HFFc6 (cell line): ENCODE measurements at places on chromosomes 3 and 15. TPM values are rescaled to one million over a fixed set of nuclear protein-coding genes. Genes with fewer than 3 reads are reported as not detected.

Gene CCDC13
- 0.32 to 0.47 TPM (median 0.39 TPM) in 3 replicates for total RNA-seq

Gene CCDC33
- total RNA-seq = not detected in 3 replicates

Gene GADL1
- total RNA-seq = not detected in 3 replicates

Gene GABRB3
- total RNA-seq = 0.71 to 6.8 TPM (median 4.4 TPM) in 3 replicates

Gene ANKRD34C
- not detected in 3 replicates for total RNA-seq

Gene GOLGA8T
- total RNA-seq = not detected in 2 replicates

Gene BCHE
- not detected in 2 replicates for total RNA-seq

Gene ACY1
- 39.8 to 46.1 TPM (median 40.0 TPM) in 3 replicates for total RNA-seq

Gene TRMT10C
- 22.1 to 27.5 TPM (median 25.4 TPM) in 3 replicates for total RNA-seq

Gene STIMATE
- total RNA-seq = 16.2 to 25.6 TPM (median 19.4 TPM) in 3 replicates

Gene SMCO1
- total RNA-seq = not detected in 3 replicates

DNA sequence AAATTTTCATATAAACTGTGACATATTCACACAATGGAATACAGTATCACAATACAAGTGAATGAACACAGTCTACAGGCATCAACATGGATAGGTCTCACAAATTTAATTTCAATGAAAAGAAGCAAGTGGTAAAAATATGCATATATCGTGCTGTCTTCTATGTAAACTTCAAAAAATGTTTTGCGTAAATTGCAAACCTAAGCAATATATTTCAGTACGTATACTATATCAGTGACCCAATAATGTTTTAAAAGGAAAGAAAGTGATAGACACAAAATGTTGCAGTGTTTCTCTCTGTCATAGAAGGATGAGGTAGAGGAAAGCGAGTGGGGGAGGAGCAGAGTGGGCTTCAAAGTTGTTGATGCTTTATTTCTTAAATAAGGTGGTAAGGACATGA, 468.4 kb upstream of the CNTN3 start:
- no peak for DNase-seq

GRCh38 chr3:183534249-183534648, 21.3 kb downstream of the KLHL6 start:
- peak; percentile 59 for DNase-seq

GRCh38 chr3:37770336-37770735, 91.3 kb upstream of the CTDSPL start:
- DNase-seq = no peak

- DNase-seq = peak; percentile 8
Measured at GRCh38 chr3:42369304-42369703, 41.1 kb downstream of the LYZL4 start.

GRCh38 chr3:177057768-177058167, 139.5 kb downstream of the TBL1XR1 start:
- no peak for DNase-seq

GRCh38 chr3:73471986-73472787, 152.6 kb downstream of the PDZRN3 start:
- no peak for DNase-seq

DNA sequence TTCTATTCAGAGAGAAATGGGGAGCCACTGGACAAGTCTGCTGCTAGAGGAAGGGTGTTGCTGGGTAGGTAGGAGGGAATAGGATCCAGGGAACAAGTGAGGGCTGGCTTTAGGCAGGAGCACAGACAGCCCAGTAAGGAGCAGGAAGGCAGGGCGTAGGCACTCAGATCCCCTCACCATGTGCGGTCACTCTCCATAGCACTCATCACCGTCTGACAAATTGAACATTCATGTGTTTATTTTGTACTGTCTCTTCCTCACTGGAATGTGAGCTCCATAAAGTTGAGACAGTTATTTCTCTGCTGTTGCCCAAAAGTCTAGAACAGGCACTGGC, 24.2 kb upstream of the LRRC34 start:
- DNase-seq = peak; percentile 6

- DNase-seq = no peak
Measured at GRCh38 chr3:31592764-31593163, 60.0 kb downstream of the STT3B start.

DNA sequence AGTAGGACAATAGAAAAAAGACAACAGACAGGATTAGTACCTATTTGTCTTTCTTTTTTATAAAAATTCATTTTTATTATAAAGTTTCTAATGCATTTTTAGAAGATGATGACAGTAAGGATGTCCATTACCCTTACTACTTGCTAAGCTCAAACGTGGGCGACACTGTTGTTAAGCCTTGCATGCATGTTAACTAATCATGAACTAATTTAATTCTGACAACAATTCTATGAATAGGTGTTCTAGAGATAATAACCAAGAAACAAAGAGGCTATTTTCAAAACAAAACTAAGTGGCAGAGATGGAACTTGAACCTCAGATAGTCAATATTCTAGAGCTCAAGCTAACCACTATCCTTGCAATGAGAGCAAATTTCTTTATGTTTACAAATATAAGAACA, 247.9 kb downstream of the GBE1 start:
- no peak for DNase-seq

DNA sequence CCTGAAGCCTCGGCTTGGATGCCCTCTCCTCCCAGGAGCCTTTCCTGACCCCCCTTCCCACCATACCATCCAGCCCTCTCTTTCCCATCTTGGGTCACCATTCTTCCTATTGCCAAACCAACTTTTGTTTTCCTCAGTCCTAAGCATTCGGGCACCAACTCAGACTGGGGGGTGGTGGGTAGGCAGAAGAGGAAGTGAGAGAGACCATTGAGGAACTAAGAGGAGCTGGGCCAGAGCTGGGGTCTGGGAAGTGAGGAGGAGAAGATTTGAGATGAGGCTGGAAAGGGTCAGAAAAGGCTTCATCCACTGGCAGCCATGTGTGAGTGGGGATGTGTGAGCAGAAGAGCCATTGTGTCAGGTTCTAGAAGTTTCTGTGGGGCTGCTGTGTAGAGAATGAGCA, 37.7 kb downstream of the TKT start:
- DNase-seq = no peak

DNA sequence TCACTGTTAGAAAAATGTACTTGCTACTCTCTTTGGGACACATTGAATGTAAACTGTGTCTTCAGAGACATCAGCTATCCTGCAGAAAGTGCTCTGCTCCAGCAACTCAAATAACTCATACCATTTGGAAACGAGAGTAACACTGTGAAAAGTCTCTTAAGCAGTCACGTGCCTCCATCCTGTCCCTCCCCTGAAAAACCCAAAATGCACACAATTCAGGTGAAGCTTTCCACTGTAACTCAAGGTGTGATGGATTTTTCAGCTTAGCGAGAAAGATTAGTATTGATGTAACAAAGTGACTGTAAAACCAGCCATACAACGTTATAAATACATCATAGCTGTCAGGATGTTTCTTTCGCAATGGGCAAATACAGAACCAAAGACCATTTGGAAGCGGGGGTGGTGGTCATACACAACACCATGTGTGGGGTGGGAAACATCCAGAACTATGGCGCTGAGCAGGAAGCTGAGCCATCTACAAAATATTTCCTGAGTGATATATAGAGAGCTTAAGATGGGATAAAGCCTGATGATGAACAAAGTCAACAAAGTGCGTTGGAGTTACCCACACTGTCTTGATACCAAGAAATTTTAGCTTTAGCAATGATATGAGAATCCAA, 332.3 kb downstream of the FOXP1 start:
- DNase-seq = peak; percentile 55

- peak; percentile 82 for DNase-seq
Measured at GRCh38 chr3:142275856-142276255, 50.5 kb upstream of the GK5 start.
